Kidney (tissue), 22 donors: ENCODE measurements at places on chromosomes 5 and 9.

DNA sequence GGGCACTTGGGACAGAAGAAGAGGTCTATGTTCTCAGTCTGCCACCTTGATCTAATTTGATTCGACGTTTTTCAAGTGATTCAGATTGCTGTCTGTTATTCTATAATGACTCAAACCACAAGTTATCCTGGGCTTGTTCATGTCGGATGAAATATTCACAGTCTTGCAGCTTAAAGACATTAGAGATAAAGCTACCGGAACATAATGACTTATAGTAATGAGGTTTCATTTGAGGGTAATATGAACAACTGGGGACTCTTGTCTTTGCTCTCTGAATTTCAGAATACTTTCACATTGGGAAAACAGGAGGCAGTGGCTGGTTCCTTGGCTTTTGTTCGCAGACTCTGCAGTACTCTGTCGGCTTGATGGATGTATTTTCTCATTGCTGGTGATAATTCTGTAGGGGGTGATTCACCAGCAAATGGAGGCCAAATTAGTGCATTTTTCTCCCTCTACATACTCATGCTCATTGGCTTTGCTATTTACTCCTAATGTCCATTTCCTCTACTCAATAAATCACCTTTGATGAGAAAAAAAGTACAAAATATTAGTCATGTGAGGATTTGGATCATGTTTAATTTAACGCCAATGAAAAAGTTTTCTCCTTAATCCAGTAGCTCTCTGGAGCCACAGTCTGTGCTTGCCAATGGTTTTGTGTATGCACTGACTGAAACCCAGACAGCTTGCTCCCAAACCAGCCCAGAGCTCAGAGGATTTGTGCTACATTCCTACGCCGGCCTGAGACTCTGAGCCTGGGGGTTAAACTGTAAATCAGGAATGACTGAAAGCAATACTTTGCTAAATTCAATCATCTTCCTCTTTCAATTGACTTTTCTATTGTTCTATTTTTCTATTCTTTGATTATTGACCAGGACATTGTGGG, 154.7 kb upstream of the ANKH start:
- DNase-seq = no peak

GRCh38 chr5:169279125-169279524, 21.8 kb downstream of the SLIT3 start:
- no peak for DNase-seq

DNA sequence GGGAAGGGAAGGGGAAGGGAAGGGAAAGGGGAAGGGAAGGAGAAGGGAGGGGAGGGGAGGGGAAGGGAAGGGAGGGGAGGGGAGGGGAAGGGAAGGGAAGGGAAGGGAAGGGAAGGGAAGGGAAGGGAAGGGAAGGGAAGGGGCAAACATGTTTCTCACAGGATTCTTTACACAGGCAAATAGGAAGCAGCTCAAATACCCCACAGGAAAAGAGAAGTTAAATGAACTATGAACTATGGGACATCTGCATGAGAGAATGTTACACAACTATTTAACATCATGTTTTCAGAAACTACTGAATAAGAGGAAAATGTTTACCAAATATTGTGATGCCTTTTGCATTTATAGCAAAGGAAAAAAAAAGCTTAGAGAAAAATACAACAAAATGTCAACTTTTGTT, 125.4 kb upstream of the SLC30A5 start:
- DNase-seq = no peak

DNA sequence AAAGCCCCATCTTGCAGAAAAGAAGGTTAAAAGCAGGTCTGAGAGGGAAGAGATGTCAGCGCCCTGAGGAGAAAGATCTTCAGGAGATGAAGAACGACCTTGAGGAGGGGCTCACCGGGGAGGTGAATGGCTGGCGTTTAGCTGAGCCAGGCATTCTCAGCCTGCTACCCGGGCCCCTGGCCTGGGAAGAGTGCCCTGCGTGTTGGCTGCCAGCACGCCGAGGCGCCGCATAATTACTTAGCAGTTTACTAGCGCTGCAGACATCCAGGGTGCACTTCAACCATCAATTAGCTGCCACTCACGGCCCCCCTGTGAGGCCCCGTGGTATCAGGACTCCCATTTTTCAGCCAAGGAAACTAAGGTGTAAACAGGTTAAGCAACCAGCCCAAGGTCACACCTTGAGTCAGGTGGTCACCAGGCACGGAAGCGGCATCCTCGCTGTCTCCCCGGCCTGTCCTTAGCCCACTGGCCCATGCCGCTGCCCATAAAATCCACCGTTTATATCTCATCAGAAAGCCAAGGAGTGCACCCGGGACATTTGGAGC, 551.9 kb downstream of the BNC2 start:
- DNase-seq = no peak

- DNase-seq = no peak
Observed at GRCh38 chr5:174056064-174056847, 10.8 kb downstream of the NSG2 start.

DNA sequence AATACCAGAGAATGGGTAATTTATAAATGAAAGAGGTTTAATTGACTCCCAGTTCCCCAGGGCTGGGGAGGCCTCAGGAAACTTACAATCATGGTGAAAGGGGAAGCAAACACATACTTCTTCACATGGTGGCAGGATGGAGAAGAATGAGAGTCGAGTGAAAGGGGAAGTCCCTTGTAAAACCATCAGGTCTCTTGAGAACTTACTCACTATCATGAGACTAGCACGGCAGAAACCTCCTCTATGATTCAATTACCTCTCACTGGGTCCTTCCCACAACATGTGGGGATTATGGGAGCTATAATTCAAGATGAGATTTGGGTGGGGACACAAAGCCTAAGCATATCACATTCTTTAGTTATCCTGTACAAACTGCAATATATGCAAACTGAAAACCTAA, 609.4 kb downstream of the MTRR start:
- DNase-seq = no peak

GRCh38 chr5:107242411-107243219, 428.1 kb downstream of the EFNA5 start:
- no peak for DNase-seq

GRCh38 chr5:170640731-170641588, 137.1 kb downstream of the KCNIP1 start:
- no peak for DNase-seq

- peak; percentile 74 for DNase-seq
Observed at GRCh38 chr5:109997161-109997560, 307.4 kb downstream of the MAN2A1 start.

GRCh38 chr9:82491604-82492003, 503.0 kb downstream of the SPATA31D1 start:
- DNase-seq = no peak

- no peak for DNase-seq
Observed at GRCh38 chr9:133793471-133793870, 55.3 kb upstream of the SARDH start.

GRCh38 chr5:75460532-75460931, 50.9 kb downstream of the CERT1 start:
- DNase-seq = no peak

GRCh38 chr5:32339198-32339597, 26.5 kb upstream of the MTMR12 start:
- peak; percentile 26 for DNase-seq

DNA sequence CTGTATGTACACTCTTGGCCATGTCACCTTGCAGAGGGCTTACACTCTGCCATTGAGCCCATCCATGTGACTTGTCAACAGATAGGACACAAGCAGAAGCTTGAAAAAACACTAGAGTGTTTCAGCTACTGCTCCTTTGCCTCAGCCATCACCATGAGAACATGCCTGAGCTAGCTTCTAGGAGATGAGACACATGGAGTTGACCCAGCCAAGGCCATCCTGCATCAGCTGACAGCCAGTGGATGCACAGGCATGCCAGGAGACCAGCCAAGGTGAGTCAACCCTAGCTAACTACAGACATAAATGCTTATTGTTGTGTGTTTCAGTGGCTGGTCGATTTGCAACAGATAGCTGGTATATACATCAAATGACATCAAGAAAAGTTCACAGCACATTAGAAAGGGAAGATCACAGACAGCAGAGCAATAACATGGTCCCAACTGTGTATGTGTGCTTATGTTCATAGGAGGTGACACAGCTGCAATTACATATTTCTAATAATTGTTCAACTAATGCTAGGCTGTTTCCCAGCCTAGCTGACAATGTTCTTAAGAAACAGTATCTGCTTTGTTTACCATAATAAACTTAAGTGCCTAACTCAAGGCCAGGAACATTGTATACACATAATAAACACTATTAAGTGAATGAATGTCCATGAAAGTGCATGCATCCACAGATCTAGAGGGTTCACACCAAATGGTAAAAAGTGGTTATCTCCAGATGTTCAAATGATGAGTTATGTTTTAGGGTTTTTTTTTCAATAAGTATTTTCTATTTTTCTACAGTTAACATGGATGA, 105.7 kb downstream of the SPOCK1 start:
- DNase-seq = no peak

DNA sequence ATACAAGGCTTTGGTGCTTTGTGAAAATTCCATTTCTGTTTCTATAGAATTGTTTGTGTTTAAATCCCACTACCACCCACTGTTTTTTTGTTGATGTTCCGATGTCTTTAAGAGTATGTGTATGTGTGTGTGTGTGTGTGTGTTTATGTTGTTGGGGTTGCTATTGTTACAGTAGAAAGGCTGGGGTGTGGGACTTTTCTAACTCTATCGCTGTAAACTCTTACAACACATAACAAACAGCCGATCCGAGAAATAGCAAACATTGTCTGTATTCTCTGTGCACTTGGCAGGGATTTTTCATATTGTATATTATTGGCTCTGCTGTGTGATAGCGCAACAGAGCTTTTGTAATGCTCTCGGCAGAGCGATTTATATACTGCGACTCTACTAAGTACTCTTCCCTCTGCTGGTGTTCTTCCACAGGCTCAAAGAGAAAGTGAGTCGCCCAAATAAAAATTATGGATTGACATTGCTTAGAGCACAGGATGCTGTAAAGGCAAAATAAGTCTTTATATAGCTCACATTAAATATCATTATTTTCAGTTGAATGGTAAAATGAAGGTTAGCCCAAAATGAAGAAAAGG, 492.2 kb upstream of the ARRDC3 start:
- DNase-seq = no peak

GRCh38 chr5:125160787-125161502, 414.5 kb upstream of the ZNF608 start:
- DNase-seq = no peak

- no peak for DNase-seq
Observed at GRCh38 chr9:121348221-121348620, 21.8 kb downstream of the STOM start.

DNA sequence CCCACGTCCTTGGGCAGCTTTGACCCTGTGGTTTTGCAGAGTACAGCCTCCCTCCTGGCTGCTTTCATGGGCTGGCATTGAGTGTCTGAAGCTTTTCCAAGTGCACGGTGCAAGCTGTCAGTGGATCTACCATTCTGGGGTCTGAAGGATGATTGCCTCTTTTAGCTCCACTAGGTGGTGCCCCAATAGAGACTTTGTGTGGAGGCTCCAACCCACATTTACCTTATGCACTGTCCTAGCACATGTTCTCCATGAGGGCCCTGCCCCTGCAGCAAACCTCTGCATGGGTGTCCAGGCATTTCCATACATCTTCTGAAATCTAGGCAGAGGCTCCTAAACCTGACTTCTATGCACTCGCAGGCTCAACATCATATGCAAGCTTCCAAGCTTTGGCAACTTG, 644.2 kb upstream of the CDH9 start:
- no peak for DNase-seq

GRCh38 chr5:108925073-108925472, 177.4 kb downstream of the FER start:
- DNase-seq = no peak

- DNase-seq = peak; percentile 89
Observed at GRCh38 chr9:123375469-123376132, 19.6 kb downstream of the CRB2 start.

GRCh38 chr5:41636605-41637004, 126.2 kb upstream of the PLCXD3 start:
- peak; percentile 18 for DNase-seq

- DNase-seq = no peak
Observed at GRCh38 chr9:15693701-15694100, 140.9 kb downstream of the CCDC171 start.

GRCh38 chr5:74575741-74576538, 64.6 kb downstream of the ENC1 start:
- DNase-seq = peak; percentile 53

DNA sequence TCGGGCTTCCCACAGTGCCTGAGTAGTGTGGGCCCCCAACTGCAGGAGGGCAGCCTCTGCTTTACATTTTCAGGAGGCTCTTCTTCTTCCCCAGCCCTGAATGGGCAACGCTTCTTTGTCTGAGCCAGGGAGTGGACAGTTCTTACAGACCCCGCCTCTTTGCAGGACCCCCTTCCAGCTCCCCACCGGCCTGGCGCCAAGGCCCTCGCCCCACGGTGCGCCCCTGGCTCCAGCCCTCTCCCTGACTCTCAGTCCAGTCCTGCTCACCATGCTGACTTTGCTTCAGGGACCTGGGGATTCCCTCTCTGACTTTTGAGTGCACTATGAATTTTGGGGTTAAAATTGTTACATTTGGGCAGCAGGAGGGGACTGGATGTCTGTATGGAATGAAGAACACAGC, 123.8 kb downstream of the HSD17B3 start:
- no peak for DNase-seq

DNA sequence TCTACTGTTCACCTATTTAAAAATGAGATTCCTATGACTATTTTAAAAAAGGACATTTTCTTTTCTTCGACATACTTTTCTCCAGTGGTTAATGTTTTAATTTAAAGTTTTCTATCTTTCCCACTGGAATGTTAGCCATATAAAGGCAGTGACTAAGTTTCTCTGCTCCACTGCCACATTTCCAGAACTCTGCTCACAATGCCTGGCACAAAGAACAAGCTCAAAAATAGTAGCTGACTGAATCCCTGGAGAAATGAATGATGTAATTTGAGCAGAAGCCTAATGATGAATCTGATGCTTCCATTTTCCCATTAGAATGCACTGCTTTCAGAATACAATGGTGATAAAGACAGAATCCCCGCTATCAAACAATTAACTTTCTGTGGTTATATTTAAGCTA, 817.8 kb downstream of the MTRR start:
- no peak for DNase-seq
